ENCODE measurements at places on chromosomes 3 and 15.
A peak's percentile ranks its signal among the peaks of the same experiment; 100 is the strongest.

GRCh38 chr15:83108266-83109219 lies 1.1 kb downstream of the TM6SF1 start:
- DNase-seq: peak; percentile 28

DNA sequence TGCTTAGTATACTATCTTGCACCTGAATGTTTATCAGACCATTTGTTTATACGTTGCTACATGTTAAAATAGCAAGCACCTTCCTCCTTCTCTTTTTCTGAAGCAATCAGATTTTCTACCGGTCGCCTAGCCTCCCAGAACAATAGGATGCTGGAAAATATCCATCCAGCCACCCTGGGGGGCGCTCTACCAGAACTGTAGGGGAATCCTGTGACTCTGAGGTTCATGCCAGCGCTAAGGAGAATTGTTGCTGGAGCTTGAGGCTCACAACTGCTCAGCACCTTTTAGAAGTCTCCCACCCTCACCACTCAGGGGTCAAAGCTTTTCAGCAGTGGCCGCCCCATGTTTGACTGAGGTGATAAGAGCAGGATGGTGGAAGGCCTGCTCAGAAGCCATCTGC lies 27.5 kb downstream of the SQOR start:
- no peak for DNase-seq

DNA sequence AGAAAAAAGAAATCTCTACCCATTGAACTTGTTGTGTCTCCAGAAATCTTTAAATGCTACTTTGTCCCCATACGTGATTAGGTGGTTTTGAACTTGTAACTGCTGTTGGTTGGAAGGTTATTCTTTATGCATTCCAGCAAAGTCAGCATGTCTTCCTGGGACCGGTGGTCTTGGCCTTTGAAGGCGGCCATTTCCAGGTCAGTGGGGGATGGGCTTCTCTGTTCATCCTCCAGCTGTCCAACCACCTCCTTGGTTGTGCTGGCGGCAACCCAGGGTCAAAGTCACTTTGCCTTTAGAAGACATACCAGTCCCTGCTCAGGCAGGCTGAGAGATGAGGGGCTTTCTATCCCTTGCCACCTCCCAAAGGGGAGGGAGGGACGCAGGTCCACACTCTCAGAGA lies 37.9 kb upstream of the ARL8B start:
- no peak for DNase-seq

GRCh38 chr3:194404365-194405140 lies 5.5 kb upstream of the GP5 start:
- DNase-seq: peak; percentile 44

DNA sequence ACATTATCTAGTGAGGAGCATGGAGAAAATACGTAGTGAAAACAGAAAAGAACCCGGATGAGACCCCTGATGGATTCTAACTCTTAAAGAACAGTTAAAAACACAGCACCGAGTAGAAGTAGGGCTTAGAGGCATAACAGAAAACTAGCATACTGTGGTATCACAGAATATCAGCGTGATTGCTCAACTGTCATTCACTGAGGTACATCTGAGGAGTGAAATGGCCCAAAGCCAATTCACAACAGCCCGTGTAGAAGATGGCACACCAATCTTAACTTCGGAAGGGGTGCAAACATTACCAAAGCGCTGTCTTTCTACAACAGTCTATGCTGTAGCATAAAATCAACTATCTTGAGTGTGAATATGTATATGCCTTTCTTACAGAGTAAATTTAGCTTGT lies 1.8 kb downstream of the CLASP2 start:
- no peak for DNase-seq

DNA sequence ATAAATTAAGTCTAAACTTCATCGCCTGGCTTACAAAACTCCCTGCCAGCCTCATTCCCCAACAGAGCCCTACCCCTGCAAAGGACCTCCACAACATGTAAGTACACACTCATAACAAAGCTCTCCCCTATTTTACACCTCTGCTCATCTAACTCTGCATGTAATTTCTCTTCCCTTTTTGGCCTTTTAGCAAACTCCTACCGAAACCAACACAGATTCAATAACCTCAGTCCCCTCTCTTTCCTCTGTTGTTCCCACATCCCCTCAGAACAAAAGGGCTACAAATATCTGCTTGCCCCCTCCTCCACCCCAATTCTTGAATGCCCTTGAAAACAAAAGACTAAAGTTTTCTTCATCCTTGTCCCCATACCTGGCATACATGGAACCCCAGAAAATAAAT lies 662 bp downstream of the UBL7 start:
- no peak for DNase-seq

DNA sequence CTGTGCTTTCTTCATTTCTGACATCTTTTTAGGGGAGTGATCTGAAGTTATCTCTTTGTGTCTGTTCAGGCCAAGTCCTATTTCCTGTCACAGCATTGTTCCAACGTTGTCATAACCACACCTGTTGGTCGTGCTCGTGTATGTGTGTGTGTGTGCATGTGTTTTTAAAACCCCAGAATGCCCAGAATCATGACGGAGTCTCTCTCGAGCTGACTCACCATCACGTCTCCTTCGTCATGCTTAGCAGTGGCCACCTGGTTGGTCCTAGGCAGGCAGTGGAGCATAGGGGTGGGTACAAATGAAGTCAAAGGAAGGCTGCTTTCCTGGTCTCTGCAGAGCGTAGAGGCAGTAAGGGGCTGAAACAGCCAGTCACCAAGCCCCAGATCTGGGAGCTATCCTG lies 126.8 kb upstream of the ABHD17C start:
- DNase-seq: no peak

- DNase-seq: no peak
Observed at GRCh38 chr15:31740203-31740602, 290.1 kb upstream of the CHRNA7 start.

DNA sequence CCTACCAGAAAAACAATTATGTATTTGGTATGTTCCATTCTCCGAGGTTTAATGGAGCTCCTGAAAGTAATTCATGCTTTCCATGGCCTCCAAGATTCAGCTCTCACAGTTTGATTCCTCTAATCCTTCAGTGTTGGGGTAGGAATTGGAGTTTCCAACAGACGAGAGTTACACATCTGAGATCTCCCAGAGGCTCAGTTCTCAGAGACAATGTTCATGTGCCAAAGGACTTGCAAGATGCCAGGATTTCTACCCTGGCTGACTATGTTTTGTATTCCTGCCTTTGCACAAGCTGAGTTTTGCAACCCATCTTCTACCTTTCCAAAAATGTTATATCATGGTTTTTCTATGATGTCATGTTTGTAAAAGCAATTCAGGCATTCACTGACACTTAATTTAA lies 322.9 kb downstream of the ERC2 start:
- no peak for DNase-seq

- DNase-seq: no peak
Observed at GRCh38 chr3:136804813-136805212, 14.1 kb upstream of the SLC35G2 start.

GRCh38 chr3:186653984-186654383 lies 11.8 kb upstream of the HRG start:
- DNase-seq: no peak

GRCh38 chr15:77468896-77469295 lies 48.2 kb downstream of the HMG20A start:
- no peak for DNase-seq

GRCh38 chr3:149532489-149533180 lies 58.1 kb downstream of the TM4SF4 start:
- DNase-seq: no peak

DNA sequence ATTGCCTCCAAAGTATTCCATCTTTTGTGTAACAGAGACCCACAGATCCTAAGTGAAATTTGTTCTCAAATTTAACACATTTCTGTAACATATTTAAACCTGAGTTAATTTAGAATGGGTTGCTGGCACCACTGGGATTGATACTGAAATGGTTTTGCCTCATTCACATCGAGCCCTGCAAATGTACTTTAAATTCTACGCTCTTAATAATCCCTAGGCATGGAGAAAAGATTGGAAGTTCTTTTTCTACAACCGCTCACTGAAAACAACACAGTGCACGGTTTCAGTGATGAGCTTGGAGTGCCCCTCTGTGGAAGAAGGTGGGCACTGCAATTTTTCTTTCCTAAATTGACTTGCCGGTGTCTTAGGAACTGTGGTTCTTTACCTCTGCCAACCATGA lies 109.9 kb upstream of the ATP11B start:
- peak; percentile 66 for DNase-seq

DNA sequence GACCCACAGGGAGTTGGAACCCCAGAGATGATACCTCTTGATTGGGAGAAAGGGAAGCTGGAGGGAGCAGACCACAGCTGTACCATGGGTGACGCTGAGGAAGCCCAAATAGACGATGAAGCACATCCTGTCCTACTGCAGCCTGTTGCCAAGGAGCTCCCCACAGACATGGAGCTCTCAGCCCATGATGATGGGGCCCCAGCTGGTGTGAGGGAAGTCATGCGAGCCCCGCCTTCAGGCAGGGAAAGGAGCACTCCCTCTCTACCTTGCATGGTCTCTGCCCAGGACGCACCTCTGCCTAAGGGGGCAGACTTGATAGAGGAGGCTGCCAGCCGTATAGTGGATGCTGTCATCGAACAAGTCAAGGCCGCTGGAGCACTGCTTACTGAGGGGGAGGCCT lies 201.1 kb downstream of the AKAP13 start:
- peak; percentile 78 for DNase-seq

GRCh38 chr3:114104414-114104813 lies 47.9 kb downstream of the QTRT2 start:
- no peak for DNase-seq

DNA sequence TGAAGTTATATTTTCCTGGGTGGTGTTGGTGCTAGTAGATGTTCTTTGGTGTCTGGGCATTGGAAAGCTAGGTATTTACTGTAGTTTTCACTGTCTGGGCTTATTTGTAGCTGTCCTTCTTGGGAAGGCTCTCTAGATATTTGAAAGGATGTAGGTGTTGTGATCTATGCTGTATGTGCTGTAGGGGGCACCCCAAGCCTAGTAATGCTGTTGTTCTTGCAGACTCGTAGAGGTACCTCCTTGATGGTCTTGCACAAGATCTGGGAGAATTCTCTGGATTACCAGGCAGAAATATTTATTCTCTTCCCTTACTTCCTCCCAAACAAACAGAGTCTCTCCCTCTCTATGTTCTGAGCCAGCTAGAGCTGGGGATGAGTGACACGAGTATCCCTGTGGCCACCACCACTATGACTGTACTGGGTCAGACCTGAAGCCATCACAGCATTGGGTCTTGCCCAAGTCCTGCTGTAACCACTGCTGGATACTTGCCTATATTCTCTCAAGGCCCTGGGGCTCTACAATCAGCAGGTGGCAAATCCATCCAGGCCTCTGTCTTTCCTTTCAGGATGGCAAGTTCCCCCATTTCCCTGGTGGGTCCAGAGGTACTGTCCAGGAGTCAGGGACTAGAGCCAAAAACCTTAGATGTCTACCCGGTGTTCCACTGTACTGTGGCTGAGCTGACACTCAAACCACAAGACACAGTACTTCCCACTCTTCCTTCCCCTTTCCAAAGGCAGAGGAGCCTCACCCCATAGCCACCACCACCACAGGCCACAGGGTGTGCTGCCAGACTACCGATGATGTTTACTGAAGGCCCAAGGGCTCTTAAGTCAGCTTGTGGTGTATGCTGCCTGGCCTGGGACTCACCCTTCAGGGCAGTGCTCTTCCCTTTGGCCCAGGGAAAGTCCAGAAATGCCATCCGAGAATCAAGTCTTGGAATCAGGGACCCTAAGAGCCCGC lies 195.2 kb upstream of the DPPA4 start:
- DNase-seq: no peak
